SHP77 treated with DMSO at 0.1 percent for 48 hours (cell line): ENCODE measurements at places on chromosomes 6 and 20.

DNA sequence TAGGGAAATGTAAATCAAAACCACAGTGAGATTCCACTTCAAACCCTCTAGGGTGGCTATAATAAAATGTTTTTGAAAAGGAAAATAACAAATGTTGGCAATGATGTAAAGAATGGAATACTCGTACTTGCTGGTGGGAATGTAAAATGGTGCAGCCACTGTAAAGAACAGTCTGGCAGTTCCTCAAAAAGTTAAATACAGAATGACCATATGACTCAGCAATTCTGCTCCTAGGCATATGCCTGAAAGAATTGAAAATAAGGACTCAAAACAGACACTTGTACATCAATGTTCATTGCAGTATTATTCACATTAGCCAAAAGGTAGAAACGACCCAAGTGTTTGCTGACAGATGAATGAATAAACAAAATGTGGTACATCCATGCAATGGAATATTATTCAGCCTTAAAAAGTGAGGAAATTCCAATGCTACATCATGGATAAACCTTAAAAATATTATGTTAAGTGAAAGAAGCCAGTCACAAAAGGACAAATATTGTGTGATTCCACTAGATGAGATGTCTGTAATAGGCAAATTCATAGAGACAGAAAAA is 10.2 kb upstream of the RNF114 start:
- DNase-seq: no peak

DNA sequence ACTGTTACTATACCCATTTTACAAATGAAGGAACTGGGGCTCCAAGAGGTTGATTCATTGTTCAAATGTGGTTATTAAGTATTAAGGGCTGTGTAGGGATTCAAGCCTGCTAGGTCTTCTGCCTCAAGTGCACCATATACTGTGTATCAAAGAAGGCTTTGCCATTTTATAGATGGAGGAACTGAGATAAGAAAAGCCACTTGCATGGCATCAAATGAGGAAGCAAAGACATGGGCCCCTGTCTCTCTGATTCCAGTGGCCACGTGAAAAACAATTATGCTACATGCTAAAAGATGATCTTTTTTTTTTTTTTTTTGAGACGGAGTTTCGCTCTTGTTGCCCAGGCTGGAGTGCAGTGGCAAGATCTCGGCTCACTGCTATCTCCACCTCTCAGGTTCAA is 67.0 kb downstream of the TMEM200A start:
- DNase-seq: no peak

DNA sequence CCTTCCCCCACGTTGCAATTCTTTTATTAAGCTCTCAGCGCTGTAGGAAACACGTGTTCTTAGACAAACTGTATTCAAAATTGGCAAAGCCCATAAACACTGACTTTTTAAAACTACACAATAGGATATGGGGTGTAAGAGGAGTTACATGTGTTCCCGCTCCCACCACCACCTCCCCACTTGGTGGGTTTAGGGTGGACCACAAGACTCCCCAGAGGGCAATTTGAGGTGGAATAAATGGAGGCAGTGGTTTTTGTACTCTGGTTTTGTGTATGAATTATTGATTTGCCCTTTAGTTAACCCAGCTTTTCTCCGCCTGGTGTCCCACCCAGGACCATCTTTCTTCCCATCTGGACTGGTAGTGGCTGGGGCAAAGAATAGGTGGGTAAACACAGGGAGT is 3.7 kb downstream of the UQCC2 start:
- no peak for DNase-seq

GRCh38 chr6:149683256-149683859 is 34.5 kb downstream of the LATS1 start:
- DNase-seq: no peak
